ENCODE measurements at places on chromosomes 11 and 22.

- DNase-seq = no peak
Measured at GRCh38 chr22:21672107-21672629, 6.4 kb downstream of the PPIL2 start.

- peak; percentile 29 for DNase-seq
Measured at GRCh38 chr22:28143241-28143865, 224.3 kb upstream of the PITPNB start.

GRCh38 chr11:44591557-44591956 lies 26.1 kb downstream of the CD82 start:
- DNase-seq = no peak

GRCh38 chr22:45775569-45776312 lies 104.1 kb downstream of the ATXN10 start:
- no peak for DNase-seq

DNA sequence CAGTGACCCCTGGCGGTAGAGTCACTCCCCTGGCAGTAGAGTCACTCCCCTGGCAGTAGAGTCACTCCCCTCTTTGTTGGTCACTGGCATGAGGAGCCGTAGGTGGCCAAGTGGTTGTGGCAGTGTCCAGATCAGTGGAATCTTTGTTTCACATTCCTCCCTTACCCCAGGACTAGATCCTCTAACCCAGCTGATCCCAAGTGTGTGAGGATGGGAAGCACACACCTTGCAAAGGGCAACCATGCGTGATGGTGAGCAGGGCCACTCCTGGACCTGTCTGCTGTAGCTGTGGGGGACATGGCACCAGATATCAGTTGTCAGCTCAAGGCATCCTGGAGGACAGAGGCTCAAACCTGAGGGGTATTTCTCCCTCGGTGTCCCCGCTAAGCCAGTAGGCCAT lies 37.8 kb downstream of the OSBP2 start:
- no peak for DNase-seq

- DNase-seq = peak; percentile 42
Measured at GRCh38 chr22:41526830-41527799, 17.2 kb downstream of the POLR3H start.

GRCh38 chr11:76656571-76657081 lies 13.9 kb downstream of the LRRC32 start:
- no peak for DNase-seq

DNA sequence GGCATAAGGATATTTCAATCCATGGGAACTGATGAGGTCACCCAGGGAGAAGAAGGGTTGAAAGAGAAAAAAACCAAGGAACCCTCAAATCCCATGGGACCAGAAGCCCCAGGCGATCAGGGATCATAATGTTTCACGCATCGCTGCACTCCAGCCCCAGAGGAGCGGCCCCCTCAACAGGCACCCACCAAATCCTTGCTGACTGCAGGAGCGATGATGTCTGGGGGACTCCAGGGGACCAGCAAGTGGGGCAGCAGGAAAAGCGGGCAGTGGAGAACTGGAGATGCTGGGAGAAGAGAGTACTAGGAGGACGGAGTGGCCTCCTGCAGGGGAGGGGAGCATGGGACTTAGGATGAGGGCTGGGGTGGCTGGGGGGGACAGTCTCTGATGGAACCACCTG lies 47.7 kb upstream of the LINC01488 start:
- no peak for DNase-seq

DNA sequence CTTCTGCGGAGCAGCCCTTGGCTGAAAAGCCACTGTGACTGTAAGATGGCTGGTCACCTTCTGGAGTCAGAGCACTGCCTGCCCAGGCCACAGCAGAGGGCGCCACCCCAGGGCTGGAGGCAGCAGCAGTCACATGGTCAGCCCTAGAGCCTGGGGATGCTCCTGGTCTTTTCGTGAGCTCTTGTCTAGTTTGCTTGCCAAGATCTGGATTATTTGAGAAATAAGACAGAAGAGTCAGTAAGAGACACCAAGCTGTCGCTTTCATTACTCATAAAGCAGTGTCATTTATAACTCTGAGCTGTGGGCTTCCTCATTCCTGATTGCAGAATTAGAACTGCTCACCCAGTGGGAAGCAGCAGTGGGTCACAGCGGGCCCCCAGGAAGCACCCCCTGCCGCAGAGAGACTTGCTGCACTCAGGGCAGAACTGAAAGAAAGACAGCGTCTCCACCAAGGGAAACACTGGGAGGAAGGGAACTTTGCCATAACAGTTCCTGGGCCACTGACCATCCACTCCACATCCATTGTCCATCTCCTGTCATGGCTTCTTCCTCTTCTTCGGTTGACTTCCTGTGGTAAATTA lies 56.7 kb downstream of the PPP6R2 start:
- peak; percentile 45 for DNase-seq

DNA sequence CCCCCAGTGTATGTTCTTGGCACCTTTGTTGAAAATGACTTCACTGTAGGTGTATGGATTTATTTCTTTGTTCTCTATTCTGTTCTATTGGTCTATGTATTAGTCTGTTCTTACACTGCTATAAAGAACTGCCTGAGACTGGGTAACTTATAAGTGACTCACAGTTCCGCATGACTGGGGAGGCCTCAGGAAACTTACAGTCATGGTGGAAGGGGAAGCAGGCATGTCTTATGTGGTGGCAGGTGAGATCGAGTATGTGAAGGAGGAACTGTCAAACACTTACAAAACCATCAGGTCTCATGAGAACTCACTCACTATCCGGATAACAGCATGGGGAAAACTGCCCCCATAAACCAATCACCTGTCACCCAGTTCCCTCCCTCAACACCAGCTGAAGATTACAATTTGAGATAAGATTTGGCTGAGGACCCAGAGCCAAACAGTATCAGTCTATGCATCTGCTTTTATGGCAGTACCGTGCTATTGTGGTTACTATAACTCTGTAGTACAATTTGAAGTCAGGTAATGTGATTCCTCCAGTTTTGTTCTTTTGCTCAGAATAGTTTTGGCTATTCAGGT lies 836.2 kb downstream of the DLG2 start:
- DNase-seq = no peak

GRCh38 chr11:67999704-68000103 lies 4.2 kb downstream of the UNC93B1 start:
- no peak for DNase-seq

DNA sequence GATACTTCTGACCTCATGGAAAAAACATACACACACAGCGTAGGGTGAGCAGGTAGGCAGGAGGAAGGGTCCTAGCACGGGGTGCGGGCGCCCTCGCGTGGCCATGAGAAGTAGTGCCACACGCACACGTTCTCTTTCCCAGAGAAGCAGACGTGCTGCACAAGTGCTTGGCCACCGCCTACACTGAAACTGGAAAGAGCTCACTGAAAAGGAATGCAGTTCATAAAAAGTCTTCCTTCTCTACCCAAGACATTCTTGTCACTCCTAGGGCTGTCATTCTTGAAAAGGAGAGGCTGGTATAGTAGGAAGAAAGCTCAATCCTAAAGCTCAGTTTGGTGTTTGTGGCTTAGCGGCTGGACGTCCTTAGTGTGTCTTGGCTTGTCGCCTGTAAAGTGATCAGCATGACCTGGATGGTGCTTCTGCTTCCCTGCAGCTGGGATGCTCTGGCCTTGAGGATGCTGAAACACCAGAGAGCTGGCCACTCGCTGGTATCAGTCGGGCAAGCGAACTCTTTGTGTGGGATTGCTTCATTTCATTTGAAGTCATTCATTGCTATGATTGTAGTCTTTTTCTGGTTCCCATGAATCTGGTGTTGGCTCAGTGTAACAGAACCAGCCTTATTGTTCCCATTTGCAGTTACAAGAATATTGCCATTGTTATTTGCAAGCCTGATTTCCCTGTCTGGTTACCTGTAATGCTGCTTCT lies 303.8 kb downstream of the NTM start:
- peak; percentile 91 for DNase-seq

DNA sequence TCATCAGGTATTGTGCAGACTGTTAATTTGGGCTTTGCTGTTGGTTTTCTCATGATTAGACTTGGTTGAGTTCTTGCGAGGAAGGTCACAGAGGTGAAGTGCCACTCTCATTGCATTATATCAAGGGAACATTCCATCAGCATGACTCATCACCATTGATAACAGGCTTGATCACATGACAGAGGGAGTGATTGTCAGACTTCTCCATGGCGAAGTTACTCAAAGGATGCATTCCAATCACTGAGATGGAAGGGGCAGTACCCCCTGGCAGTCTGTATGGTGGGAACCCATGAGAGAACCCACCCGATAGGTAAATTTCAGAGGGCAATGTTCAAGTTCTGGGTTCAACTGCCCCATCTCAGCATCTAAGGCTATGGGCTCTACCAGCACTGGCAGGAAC lies 19.4 kb upstream of the P2RY2 start:
- peak; percentile 14 for DNase-seq

- DNase-seq = no peak
Measured at GRCh38 chr11:78099666-78100065, 20.0 kb upstream of the NDUFC2 start.

GRCh38 chr11:100939571-100939970 lies 190.0 kb downstream of the PGR start:
- no peak for DNase-seq

- DNase-seq = no peak
Measured at GRCh38 chr11:95559899-95560298, 229.7 kb downstream of the FAM76B start.

DNA sequence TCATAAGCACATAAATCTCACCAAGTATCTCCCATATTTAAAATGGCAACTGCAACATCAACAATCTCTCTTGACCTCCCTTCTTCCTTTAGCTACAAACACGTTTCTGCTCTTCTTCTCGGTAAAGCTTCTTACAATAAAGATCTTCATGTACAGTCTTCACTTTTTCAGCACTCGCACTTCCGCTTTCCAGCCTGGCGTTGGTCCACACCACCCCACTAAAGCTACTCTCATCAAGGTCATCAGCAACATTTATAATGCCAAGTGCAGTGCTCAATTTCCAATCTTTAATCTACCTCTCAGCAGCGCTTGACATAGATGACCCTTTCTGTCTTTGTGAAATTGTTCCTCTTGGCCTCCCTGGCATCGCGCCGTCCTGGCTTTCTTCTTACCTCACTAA lies 33.6 kb downstream of the NTM start:
- no peak for DNase-seq

DNA sequence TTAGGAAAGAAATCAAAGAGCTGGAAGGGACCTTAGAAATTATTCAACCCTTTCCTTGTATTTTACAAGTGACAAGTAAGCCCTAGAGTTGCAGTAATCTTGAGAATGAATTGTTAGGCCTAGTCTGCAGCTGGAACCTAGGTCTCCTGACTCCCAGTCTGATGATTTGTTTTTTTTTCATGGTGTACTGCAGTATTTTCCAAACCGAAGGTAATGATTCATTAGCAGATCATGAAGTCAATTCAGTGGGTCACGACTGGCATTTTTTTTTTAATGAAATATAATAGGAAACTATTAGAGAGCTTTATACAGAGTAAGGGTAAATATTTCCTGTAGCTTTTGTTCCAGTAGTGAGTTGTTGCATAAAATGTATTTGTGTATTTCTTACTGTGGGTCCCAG lies 42.8 kb downstream of the EXT2 start:
- DNase-seq = peak; percentile 64

GRCh38 chr11:92711926-92712325 lies 257.5 kb upstream of the MTNR1B start:
- peak; percentile 27 for DNase-seq

DNA sequence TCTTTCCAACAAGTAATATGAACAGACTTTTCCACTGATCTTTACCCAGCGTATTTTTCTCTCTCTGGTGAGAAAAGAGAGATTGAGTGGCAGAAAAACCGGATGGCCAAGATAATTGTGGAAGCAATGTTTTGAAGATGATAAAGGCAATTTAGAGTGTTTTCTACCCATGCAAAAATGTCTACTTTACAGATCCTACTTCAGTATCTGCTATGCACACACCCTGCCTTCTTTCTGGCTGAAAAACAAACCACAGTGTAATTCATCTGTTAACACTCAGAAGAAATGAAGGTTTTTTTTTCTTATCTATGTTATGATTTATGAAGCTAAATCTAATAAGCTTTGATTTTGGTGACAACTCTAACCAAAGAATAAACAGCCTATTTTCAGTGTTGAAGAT lies 56.8 kb downstream of the SLC5A12 start:
- no peak for DNase-seq

DNA sequence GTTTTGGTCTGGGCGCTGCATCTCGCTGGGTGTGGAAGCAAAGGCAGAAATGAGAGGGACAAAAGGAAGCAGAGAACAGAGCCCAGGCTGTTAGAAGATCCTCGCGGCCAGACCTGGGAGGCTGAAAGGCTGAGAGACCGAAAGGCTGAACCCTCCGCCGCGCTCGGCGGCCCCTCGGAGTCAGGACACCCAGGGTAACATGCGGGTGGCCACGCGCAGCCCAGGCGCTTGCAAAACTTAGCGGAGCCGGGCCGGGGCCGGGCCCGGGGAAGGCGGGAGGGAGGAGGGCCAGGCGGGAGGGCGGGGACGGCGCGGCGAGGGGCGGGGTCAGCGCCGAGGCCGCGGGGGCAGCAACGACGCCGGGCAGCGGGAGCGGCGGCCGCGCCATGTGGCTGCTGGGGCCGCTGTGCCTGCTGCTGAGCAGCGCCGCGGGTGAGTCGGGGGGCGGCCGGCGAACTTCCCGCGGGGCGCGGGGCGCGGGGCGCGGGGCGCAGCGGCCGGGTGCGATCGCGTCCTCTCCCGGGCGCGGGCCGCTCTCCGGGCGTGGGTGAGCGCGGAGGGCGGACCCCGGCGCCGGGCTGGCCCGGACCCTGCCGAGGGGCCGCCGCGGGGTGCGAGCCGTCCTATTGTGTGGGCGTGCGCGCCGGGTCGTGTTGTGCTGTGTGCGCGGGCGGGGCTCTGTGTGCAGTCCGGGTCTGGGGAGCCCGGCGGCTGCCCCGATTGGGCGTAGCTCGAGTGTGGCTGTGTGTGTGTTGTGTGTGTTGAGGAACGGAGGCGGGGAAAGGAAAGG lies at the start of gene LDLRAD3:
Gene LDLRAD3 (plus strand): TSS at position 350 of the 790 bp plus-strand sequence. CDS start 37 bp downstream, at position 387.
- peak; percentile 78 for DNase-seq

DNA sequence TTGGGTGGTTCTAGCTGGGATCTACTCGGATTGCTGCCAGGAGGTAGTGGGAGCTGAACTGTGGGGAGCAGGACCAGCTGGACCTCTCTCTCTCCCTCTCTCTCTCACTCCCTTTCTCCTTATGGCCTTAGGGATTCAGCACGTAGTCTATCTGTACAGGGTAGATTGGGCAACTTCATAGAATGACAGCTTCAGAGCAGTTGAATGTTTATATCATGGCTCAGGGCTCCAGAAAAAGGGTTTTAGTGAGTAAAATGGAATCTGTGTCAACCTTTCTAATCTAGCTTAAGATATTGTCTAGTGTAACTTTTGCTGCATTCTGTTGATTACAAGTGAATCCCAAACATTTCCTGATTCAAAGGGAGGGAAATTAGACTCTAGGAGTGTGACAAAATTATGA lies 127.7 kb upstream of the PDGFD start:
- no peak for DNase-seq

- no peak for DNase-seq
Measured at GRCh38 chr11:72456651-72457050, 22.3 kb upstream of the CLPB start.

- DNase-seq = no peak
Measured at GRCh38 chr22:37630839-37631435, 8.5 kb upstream of the SH3BP1 start.

- no peak for DNase-seq
Measured at GRCh38 chr11:73465871-73466270, 89.7 kb downstream of the RELT start.
